ENCODE measurements at places on chromosomes 2 and 18.

GRCh38 chr2:210660-211059 lies 53.2 kb downstream of the SH3YL1 start:
- no peak for DNase-seq

DNA sequence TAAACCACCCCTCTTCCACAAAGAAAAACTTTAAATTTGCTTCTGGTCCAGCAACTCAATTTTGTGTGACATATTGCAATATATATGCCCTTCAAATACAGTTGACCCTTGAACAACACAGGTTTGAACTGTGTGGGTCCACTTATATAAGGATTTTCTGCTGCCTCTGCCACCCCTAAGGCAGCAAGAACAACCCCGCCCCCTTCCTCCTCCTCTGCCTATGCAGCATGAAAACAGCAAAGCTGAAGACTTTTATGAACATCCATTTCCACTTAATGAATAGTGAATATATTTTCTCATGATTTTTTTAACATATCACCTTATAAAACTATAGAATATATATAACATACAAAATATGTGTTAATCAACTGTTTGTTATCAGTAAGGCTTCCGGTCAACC lies 58.3 kb downstream of the EML4 start:
- no peak for DNase-seq

DNA sequence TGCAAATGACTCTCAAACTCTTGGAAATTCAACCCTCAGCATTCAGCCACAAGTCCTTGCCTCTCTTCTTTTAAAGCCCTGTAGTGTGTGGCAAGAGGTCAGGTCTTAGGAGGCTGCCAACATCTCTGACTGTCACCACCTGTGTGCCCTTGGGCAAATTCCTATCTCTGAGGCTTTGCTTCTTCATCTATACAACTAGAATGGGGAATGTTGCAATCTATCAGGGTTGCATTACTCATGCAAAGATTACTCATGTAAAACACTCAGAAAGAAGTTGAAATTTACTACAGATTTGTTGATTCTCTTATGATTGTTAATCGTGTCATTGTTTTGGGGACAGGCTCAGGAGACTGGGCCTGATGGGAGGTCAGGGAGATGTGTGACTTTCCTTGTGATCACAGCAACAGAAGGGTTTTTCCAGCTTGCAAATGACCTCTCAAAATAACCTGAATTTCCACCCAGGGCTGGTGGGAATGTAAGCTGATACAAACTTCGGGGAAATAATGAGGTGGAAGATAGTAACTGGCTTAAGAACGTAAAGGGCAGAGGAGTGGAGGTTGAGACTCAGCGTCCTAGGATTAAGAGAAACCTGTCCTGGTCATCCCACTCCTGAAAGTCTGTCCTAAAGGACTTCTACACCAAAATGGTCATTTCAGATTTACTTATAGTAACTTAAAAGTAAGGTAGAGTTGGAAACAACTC lies 32.1 kb upstream of the SIGLEC15 start:
- DNase-seq, result no peak

DNA sequence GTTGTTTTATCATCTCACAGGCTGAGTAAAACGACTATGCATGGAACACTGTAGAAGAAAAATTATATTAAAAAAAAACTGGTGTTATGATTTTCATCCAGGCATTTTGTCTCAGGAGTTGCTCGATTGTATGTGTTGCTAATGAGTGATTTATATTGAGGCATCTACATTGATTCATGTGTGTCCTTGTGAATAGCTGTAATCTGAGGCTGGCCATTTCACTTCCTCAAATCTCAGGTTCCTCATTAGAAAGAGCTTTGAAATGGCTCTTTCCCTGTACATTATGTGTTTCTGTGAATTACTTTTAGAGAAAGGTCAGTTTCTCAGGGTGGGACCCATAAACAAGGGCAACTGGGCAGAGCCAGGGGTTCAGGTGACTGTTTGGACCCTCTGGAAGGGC lies 2.3 kb downstream of the IL18R1 start:
- no peak for DNase-seq

DNA sequence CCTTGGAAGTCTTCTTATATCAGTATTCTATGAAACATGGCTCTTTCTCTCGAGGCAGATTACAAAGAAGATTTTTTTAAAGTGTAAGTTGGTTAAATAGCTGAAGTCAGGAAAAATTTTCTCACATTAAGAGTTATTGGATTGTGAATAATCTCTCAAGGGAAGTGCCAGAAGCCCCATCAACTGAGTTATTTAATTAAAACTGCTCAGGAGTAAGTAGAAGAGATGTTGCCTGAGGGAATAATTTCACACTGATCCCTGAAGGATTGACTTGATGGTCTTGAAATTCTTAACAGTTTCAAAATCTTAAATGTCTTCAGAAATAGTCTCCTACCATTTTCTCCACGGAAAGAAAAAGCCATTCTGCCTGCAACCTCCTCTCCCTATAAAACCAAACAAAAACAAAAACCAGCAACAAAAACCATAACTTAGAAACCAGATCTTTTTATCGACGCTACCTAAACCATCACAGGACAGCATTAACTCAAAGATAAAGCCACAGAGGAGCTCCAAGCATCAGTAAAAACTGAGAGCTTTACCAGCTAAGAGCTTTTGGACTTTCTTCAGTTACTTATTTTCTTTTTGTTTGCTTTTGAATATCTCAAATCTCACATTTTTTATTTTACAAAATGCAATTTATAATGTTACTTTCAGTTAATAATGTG lies 12.9 kb downstream of the CD226 start:
- no peak for DNase-seq

GRCh38 chr2:116716444-116716843 lies 1098.0 kb upstream of the DDX18 start:
- no peak for DNase-seq

DNA sequence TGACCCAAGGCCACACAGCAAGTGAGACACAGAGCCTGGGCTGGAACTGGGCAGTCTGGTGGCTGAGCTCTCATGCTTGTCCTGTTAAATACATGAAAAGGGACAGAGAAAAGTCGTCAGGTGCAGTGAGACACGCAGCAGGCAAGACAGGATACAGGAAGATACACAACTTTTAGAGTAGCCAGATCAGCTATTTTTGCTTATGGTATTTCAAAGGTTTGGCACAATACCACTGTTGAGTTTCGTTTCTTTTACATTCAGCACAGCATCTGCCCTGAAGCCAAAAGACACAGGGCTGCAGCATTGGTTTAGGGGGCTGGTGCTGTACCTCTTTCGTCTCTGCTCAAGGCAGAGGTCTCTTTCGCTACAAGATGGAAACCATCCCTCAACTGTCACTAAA lies 14.0 kb downstream of the FHL2 start:
- no peak for DNase-seq

GRCh38 chr2:168490015-168490874 lies 34.2 kb downstream of the CERS6 start:
- DNase-seq, result peak; percentile 17

GRCh38 chr2:127293386-127293747 lies 577 bp downstream of the ERCC3 start:
- DNase-seq, result no peak
